ENCODE measurements at places on chromosomes 11 and 22.
A peak's percentile ranks its signal among the peaks of the same experiment; 100 is the strongest.

GRCh38 chr11:113593698-113594308 is 112.3 kb downstream of the TMPRSS5 start:
- DNase-seq, result peak; percentile 88

DNA sequence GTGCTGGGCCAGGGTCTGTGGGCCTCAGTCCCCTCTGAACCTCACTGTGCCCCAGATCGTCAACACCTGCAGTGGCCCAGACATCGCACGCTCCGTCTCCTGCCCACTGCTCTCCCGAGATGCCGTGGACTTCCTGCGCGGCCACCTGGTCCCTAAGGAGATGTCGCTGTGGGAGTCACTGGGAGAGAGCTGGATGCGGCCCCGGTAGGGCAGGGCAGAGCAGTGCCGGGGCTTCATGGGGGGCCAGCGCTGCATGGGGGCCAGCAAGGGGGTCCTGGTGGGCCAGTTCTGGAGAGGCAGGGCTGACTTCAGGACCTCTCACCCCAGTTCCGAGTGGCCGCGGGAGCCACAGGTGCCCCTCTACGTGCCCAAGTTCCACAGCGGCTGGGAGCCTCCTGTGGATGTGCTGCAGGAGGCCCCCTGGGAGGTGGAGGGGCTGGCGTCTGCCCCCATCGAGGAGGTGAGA is 16.3 kb downstream of the EPS8L2 start:
- DNase-seq, result no peak

GRCh38 chr11:61887839-61888494 is 3.4 kb downstream of the FADS3 start:
- no peak for DNase-seq

GRCh38 chr11:115521825-115522224 is 17.6 kb upstream of the CADM1 start:
- no peak for DNase-seq

DNA sequence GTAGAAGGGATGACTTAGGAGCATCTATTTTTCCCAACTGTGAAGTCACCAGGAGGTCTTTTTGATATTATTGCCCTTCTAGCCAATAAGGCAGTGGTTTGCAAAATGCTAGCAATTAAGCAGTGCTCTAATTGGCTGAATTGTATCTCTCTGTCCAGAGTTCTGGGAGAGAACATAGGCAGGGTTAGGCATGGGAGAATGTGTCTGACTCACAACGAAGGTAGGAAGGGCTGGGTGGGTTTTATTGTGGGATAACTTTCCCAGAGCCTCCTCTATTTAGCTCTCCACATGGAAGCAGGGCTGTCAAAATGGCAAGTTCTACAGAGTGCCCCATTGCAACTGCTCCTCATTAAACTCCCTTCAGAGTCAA is 415.9 kb upstream of the CADM1 start:
- no peak for DNase-seq

GRCh38 chr11:88017666-88018065 is 157.6 kb downstream of the RAB38 start:
- DNase-seq, result no peak

Measured in activated CD4-positive, alpha-beta T cell treated with anti-CD3 and anti-CD28 coated beads, Interleukin-10, Interleukin-2, amounts not matched to agents 100 ng/mL and 50 ng/mL, durations not matched to agents 16 hours and 8 hours (primary cell).